ENCODE measurements at places on chromosomes 3 and 15.

- no peaks in the 10 kb centered on the region for H3K4me1 ChIP-seq
- H3K27ac ChIP-seq: no peak overlapping the region
- H3K27me3 ChIP-seq: no peaks in the 10 kb centered on the region
- DNase-seq: no peak
- H3K36me3 ChIP-seq: no peaks in the 10 kb centered on the region
These were observed 133.3 kb upstream of the KLHL25 start for GRCh38 chr15:85927931-85928537.

DNA sequence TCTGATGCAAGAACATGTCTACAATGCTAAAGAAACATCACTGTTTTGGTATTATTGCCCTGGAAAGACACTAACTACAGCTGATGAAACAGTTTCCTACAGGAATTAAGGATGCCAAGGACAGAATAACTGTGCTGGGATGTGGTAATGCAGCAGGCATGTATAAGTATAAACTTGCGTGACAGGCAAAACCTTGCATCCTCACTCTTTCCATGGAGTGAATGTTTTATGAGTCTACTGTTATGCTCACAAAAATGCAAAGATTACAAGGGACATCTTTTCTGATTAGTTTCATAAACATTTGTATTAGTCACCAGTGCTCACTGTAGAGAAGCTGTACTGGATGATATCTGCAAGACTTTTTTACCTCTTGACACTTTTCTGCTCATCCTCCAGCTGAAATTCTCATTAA is 143.6 kb downstream of the NAALADL2 start:
- H3K27me3 ChIP-seq: no peaks in the 10 kb centered on the region
- no peaks in the 10 kb centered on the region for H3K4me1 ChIP-seq
- no peak overlapping the region for H3K4me3 ChIP-seq
- no peaks in the 10 kb centered on the region for H3K36me3 ChIP-seq
- H3K27ac ChIP-seq: no peak overlapping the region

DNA sequence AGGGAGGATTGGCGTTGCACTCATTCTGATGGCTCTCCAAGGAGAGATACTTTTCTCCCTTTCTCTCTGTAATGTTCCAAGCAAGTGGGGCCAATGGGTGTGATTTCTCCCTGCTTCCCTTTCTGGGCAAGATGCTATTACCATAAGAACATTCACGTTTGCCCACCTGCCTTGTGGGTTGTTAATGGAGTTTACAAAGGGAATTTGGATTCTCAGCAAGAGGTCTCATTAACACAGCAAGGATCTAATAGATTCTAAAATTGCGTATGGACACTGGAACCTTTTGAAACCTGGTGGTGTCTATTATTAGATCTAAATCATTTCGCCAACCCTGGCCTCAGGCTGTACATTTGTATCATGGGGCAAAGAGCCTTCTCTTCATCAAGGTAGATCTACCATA is 74.1 kb downstream of the SLCO3A1 start:
- no peaks in the 10 kb centered on the region for H3K36me3 ChIP-seq
- no peaks in the 10 kb centered on the region for H3K27me3 ChIP-seq
- H3K27ac ChIP-seq: no peak overlapping the region
- no peak for DNase-seq
- H3K4me3 ChIP-seq: no peak overlapping the region

DNA sequence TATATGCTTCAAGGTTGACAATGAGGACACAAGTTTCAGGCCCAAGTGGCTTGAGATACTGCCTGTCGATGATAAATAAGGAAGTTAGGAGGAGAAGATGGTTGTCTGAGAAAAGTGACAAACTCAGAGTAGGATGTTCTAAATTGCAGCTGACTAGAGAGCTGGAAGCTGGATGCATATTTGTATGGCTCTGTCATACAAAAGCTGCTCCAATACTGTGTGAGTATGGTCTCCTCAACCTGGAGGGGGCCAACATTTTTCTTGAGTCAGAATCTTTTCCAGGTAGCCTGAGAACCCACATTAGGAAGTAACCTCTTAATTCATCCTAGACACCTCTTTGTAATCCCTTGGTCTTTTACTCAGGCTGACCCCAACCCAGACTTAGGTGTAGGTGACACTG is 28.4 kb upstream of the TPRG1 start:
- peaks cover 7% of the 10 kb centered on the region for H3K27me3 ChIP-seq
- H3K36me3 ChIP-seq: no peaks in the 10 kb centered on the region
- DNase-seq: no peak
- no peak overlapping the region for H3K27ac ChIP-seq
- no peaks in the 10 kb centered on the region for H3K4me1 ChIP-seq

GRCh38 chr3:9915254-9916141 is 1.4 kb upstream of the IL17RC start:
- peak; percentile 50 for DNase-seq
- H3K4me3 ChIP-seq: peak overlapping the region; percentile 29
- no peak overlapping the region for H3K27ac ChIP-seq
- H3K4me1 ChIP-seq: peaks cover 13% of the 10 kb centered on the region

DNA sequence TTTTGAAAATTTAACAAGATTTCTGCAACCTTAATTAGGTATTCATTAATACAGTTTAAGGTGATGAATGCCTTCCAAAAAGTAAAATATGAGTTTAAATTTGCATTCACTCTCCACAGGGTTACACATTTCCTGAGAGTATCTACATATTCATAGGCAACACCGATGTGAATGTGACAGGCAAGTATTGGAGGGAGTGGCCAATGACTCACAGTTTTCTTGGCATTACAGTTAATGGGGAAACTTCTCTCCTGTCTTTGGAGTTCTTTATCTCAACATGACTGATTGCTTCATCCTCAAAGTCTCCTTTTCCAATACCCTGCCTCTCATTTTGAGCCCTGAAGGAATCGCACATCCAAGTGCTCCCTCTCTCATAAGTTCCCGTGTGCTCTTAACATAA is 181.9 kb upstream of the CHL1 start:
- DNase-seq: no peak
- H3K4me3 ChIP-seq: no peak overlapping the region
- H3K4me1 ChIP-seq: no peaks in the 10 kb centered on the region
- H3K27ac ChIP-seq: no peak overlapping the region
- H3K27me3 ChIP-seq: no peaks in the 10 kb centered on the region

DNA sequence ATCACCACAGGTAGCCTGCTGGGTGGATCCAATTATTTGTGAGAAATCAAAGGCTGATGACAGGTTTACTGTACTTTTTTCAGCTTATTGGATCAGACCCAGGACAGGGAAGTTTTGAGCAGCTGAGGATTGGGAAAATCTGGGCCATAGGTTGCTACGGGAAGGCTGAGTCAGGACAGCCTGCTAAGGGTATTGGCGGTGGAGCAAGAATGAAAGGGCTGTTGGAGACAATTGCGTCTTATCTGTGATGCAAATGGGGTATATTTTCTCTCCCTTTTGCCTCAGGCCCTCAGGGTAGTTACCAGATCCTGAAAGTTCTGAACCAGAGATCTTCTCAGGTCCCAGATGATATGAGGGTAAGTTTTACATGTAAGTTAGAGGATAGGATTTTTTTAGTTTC is 317.7 kb downstream of the EDEM1 start:
- H3K27me3 ChIP-seq: no peaks in the 10 kb centered on the region
- no peak overlapping the region for H3K4me3 ChIP-seq
- H3K27ac ChIP-seq: no peak overlapping the region
- no peaks in the 10 kb centered on the region for H3K4me1 ChIP-seq
- DNase-seq: no peak
- H3K36me3 ChIP-seq: no peaks in the 10 kb centered on the region

GRCh38 chr3:127427156-127427555 is 139.3 kb upstream of the PRR20G start:
- DNase-seq: no peak
- peaks cover 5% of the 10 kb centered on the region for H3K27me3 ChIP-seq
- H3K4me3 ChIP-seq: no peak overlapping the region
- H3K4me1 ChIP-seq: no peaks in the 10 kb centered on the region
- no peak overlapping the region for H3K27ac ChIP-seq

- no peak overlapping the region for H3K27ac ChIP-seq
- no peaks in the 10 kb centered on the region for H3K4me1 ChIP-seq
- H3K4me3 ChIP-seq: no peak overlapping the region
- no peak for DNase-seq
These were observed 172.9 kb upstream of the FEZF2 start for GRCh38 chr3:62546266-62546665.

- peaks cover 16% of the 10 kb centered on the region for H3K4me1 ChIP-seq
- no peaks in the 10 kb centered on the region for H3K27me3 ChIP-seq
These were observed 828 bp downstream of the U2SURP start for GRCh38 chr3:143002083-143002712.

DNA sequence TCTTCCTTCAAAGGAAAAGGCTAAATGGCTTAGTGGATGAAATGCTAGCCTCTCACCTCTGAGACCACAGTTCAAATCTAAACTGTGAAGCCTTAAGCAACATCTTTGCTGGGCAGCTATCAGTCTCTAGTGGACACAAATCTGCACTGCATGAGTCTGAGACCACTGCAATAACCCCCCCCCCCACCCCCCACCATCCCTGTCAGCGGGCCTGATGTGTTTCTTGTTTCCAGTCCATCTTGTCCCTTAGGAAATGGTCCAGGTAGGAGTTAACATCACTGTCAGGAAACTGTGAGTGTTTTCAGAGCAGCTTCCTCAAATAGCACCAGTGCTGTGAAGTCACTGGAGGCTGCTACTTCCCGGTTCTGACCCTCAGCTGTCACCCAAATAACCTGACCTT is 140.6 kb upstream of the TMCO5A start:
- H3K27me3 ChIP-seq: no peaks in the 10 kb centered on the region
- peak; percentile 4 for DNase-seq
- H3K4me3 ChIP-seq: no peak overlapping the region
- no peaks in the 10 kb centered on the region for H3K36me3 ChIP-seq
- H3K27ac ChIP-seq: no peak overlapping the region
- H3K4me1 ChIP-seq: peaks cover 4% of the 10 kb centered on the region

- H3K36me3 ChIP-seq: no peaks in the 10 kb centered on the region
- no peak overlapping the region for H3K4me3 ChIP-seq
- no peak overlapping the region for H3K27ac ChIP-seq
- no peak for DNase-seq
- H3K27me3 ChIP-seq: no peaks in the 10 kb centered on the region
These were observed 61.8 kb upstream of the SCN5A start for GRCh38 chr3:38711321-38711720.

- H3K27me3 ChIP-seq: no peaks in the 10 kb centered on the region
- peak; percentile 8 for DNase-seq
- no peak overlapping the region for H3K4me3 ChIP-seq
These were observed 3.7 kb upstream of the SLC9C1 start for GRCh38 chr3:112297714-112298113.

Data from endothelial cell of umbilical vein (primary cell).